ENCODE measurements at places on chromosomes 5 and 9. TPM values are rescaled to one million over a fixed set of nuclear protein-coding genes. Genes with fewer than 3 reads are reported as not detected.

IFNB1 gene
- polyA plus RNA-seq, result not detected

OLFM1 gene
- polyA plus RNA-seq, result 2.7 TPM

DNA sequence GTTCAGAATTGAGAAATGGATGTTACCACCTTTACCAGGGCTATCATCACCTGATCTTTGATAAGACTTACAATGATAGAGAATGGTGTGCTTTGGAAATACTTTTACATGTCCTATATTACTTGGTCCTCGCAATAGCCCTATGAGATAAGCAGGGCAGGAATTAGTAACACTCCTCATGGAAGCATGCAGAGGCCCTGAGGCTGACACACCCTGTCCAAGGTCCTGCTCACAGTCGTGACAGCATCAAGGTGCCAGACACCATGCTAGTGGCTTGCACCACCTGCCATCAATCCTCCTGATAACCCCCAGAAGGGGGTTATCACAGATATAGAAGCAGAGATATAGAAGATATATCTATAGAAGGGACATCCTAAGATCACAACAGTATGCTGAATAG lies 216.8 kb upstream of the TBC1D2 start:
- DNase-seq, result no peak

DNA sequence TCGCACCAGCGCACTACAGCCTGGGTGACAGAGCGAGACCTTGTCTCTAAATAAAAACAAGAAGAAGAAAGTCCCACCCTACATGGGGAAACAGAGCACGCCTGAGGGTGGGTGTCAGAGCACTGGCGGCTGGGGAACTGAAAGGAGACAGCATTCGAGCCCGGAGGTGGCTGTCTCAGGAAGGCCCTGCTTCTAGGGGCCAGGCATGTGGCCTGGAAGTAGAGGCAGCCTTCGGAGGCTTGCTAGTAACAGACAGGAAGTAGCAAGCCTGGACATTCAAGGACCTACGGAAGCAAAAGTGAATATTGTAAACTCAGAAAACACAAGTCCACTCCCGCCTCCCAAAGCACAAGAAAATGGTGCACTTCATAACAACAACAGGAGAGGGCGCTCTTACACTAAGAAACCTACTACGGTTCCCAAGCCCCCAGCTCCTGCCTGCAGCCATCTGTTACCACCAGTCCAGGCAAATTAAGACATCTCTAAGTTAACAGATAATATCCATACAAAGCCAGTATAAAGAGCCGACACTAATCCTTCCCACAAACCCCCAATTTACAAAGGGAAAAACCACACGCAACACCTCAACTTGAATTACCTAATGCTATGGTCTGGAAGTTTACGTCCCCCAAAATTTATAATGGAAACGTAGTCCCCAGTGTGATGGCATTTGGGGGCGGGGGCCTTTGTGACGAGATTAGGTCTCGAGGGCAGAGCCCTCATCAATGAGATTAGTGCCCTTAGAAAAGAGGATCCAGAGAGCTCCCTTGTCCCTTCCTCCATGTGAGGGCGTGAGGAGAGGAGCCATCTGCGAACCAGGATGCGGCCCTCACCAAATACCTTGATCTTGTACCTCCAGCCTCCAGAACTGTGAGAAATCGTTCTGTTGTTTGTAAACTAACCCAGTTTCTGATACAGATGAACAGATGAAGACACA lies 7.7 kb downstream of the RASGEF1C start:
- no peak for DNase-seq

- DNase-seq, result no peak
Measured at GRCh38 chr9:99851500-99851822, 29.8 kb downstream of the NR4A3 start.

GRCh38 chr5:138610415-138610917 lies 35.3 kb upstream of the HSPA9 start:
- DNase-seq, result no peak

Measured in forelimb muscle (tissue), 1 donor.